NCI-H1694 (cell line): ENCODE measurements at places on chromosomes 7 and 10.

GRCh38 chr10:95421782-95422181 is 131.0 kb upstream of the PDLIM1 start:
- no peak for DNase-seq

DNA sequence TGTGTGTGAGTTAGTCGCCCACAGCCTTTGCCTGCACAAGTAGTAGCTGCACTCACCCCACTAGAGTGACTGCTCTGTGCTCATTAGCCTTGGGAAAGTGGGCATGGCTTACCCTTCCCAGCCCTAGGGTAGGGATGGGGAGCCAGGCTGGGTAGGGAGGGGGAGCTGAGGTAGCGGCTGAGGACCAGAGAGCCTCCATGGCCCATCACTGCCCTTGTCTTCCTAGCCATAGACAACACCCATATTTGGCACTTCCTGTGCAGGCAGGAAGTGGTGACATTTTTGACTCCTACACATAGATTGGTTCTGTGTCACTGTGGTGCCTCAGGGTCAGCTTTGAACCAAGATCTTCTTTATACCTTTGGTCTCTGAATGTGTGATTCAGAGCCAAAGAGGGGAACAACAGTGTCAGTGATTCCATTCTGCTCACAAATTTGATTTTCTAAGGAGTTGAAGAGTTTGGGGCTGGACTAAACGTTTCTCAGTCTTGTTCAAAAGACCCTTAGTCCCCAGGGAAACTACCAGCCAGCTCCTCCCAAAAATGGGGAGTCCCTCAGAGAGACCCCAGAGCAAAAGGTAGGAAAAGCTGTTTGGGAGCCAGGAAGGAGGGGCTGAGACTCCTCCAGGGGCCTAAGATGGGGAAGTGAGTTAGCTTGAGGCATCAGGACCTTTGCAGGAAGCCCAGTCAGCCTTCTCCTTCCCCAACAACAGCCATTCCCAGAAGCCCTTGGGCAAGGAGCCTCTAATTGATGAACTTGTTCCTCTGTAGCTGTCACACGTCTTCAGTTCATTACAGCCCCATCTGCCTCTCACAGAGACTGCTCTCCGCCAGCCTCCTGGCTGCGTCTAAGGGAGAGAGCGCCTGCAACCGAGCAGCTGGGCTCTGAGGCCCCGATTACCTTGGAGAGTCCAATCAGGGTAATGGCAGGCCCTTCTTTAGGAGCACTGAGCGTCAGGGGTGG is 135.0 kb downstream of the CDH23 start:
- DNase-seq, result peak; percentile 45

- no peak for DNase-seq
Observed at GRCh38 chr10:86305521-86305920, 61.1 kb downstream of the GRID1 start.

DNA sequence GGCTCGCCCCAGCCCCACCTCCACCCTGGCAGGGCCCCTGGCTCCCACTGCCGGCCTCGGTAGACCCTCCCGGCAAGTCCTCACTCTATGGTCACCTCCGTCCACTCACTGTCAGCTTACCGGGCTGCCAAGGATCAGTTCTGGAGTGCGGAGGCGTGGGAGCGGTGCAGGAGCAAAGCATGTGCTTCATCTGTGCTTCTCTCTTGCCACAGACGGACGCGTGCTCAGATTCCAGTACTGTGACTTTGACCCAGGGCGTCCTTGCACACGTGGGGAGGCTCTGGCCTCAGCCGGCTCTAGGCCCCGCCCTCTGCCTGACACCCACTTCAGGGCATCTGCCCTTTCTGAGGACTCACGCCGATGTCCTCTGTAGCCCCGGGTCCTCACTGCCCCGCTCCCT is 547.5 kb upstream of the FOXK1 start:
- DNase-seq, result no peak

DNA sequence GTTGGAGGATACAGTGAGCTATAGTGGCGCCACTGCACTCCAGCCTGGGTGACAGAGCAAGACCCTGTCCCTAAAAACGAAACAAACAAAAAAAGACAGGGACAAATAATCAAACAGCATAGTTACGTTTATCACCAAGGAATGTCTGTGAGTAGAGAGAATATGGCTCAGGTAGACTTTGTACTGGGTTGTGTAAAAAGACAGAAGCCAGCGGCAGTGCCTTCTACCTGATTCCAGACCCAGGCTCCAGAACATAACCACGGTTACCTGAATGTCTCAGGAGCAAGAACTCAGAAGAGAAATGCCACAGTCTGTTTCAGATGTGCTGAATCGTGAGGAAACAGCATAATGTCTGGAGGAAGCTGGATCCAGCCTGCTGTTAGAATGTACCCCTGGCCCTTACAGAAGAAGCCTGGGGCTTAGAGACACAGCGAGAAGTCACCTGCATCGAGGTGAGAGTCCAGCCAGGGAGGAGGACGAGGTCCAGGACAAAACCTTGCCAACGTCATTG is 60.9 kb upstream of the KAT6B start:
- DNase-seq, result no peak
